Calu3 (cell line): ENCODE measurements at places on chromosomes 11 and 22. TPM values are rescaled to one million over a fixed set of nuclear protein-coding genes. Genes with fewer than 3 reads are reported as not detected.

Gene SLC22A8
- total RNA-seq: not detected in 2 replicates

Gene MRGPRE
- not detected in 2 replicates for total RNA-seq

Gene MS4A7
- total RNA-seq: not detected in 2 replicates

Gene CENPM
- 46.7 and 69.3 TPM in 2 replicates for total RNA-seq

Gene RAB36
- total RNA-seq: 2.1 and 2.6 TPM in 2 replicates

Gene MFRP
- not detected in 2 replicates for total RNA-seq
